Immature natural killer cell (primary cell): ENCODE measurements at places on chromosomes 3 and 15. TPM values are rescaled to one million over a fixed set of nuclear protein-coding genes. Genes with fewer than 3 reads are reported as not detected.

- no peak for DNase-seq
Measured at GRCh38 chr15:74318376-74319137, 48.9 kb downstream of the CYP11A1 start.

The STAG1 gene
- polyA plus RNA-seq = 22.6 TPM

GRCh38 chr3:72571052-72571451 lies 277.2 kb downstream of the SHQ1 start:
- DNase-seq = no peak

- DNase-seq = no peak
Measured at GRCh38 chr15:89910891-89911626, 1.7 kb downstream of the ARPIN start.

The VWA5B2 gene
- not detected for polyA plus RNA-seq

The BCHE gene
- polyA plus RNA-seq = not detected

- no peak for DNase-seq
Measured at GRCh38 chr3:89740881-89741177, 633.4 kb downstream of the EPHA3 start.

DNA sequence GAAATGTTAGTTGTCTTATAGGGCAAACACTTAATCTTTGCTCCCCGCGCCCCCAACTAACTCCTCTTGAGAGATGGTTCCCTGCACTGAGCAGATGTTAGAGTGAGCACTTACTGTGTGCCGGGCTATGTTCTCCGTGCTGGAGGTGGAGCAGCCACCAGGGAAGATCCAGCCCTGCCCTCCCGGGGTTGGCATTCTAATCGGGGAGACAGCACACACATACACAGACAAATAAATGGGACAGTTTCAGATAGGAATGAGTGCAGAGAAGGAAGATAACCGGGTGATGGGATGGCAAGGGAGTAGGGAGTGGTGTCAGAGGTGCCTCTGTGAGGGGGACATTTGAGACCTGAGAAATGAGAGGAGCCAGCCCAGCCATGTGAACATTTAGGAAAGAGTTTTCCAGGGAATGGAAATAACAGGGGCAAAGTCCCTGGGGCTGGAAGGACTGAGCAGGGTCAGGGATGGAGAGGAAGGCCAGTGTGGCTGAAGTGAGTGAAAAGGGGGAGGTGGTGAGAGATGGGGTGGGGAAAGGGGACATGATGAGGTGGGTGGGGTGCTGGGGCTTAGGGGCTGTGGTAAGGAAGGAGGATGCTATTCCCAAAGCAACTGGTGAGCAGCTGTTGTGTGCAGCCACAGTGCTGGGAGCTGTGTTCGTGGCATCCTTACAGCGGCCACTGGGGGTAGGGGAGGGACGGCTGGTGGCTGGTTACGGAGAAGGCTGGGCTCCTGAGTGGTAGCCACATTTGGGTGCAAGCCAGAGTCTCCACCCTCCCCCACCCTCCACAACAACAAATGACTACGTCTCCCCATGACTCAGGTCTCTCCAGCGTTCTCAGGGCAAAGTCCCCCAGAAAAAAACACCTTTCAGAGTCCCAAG lies 15.4 kb upstream of the FGD5 start:
- no peak for DNase-seq

DNA sequence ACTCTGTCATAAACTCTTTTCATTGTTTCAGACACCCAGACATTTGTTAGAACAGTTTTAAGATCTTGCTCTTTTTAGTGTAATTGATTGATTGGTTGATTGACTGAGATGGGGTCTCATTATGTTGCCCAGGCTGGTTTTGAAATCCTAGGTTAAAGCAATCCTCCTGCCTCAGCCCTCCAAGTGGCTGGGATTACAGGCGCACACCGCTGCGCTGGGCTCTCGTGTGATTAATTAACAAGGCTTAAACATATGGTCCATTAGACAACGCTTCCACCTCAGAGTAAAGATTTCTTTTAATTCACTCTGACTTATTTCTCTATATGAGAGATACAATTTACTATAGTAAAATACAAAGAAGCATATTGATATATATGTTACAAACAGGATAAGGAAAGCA lies 114.0 kb upstream of the C2CD4B start:
- DNase-seq = no peak

DNA sequence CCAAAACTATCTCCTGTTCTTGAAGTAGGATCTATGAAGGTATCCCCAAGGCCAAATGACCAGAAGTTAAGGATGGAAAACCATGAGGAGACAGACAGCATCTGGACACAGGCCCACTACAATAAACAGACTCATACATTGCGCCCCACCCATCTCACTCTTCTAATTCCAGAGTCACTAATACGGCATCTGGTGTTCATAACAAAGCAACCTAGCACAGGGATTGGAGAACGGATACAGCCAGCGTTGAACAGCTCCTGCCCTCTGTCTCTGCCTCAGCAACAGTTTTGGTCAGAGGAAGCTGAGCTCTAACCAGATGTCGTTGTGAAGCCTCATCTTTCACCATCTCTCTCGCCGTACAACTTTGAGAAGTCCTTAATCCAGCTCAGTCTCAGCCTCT lies 44.5 kb upstream of the CCDC80 start:
- no peak for DNase-seq

DNA sequence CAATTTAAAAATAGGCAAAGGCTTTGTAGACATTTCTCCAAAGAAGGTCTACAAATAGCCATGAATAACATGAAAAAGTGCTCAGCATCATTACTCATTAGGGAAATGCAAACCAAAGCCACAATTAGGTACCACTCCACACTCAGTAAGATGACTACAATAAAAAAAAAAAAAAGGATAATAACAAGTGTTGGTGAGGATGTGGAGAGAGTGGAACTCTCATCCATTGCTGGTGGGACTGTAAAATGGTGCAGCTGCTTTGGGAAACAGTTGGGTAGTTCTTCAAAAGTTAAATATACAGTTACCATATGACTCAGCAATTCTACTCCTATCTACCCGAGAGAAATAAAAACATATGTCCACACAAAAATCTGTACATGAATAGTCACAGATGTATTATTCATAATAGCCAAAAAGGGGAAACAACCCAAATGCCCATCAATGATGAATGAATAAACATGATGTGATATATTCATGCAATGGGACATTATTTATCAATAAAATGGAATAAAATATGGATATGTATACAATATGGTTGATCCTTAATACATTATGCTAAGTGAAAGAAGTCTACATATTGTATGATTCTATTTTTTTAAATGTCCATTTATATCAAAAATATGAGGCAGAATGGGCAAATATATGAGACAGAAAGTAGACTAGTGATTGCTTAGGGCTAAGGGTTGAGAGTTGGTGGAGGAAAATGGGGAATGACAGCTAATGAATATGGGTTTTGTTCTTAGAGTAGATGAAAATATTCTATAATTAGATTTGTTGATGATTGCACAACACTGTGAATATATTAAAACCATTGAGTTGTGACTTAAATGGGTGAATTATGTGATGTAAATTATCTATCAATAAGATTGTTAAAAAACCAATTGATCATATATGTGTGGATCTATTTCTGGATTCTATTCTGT lies 66.1 kb upstream of the SMAD3 start:
- DNase-seq = no peak

GRCh38 chr15:72933976-72934375 lies 118.3 kb upstream of the NEO1 start:
- DNase-seq = no peak

The ITPKA gene
- polyA plus RNA-seq = not detected

The CCDC13 gene
- 0.61 TPM for polyA plus RNA-seq

GRCh38 chr15:72591361-72591760 lies 63.1 kb upstream of the GOLGA6B start:
- no peak for DNase-seq

DNA sequence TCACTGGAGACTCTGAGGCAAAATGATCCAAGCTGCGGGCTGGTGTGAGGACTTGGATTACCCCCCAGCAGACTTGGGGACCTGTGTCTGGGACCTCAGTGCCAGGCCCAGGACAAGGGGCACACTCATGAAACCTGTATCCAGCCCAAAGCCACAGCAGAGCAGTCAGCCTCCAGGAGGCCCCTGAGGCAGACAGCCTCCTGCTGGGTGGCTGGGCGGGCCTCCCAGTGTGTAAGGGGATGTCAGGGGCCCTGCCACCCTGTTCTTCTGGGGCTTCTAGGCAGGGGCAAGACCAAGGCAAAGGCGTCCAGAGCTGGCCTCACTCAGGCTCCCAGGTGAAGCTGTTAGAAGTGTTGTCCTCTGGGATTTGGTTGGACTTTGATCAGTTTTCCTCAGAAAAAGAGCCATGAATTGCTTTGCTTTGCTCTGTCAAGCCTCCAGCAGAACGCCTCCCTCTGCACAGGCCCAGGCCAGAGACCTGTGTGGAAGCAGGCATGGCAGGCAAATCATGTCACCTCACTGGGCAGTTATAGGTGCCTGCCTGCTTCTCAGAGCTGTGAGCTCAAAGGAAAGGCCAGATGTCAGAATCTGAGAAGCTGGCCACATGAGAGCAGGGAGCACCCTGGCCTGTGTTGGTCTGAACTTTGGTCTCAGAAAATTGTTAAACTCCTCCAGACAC lies 77.4 kb downstream of the SMAD6 start:
- no peak for DNase-seq

DNA sequence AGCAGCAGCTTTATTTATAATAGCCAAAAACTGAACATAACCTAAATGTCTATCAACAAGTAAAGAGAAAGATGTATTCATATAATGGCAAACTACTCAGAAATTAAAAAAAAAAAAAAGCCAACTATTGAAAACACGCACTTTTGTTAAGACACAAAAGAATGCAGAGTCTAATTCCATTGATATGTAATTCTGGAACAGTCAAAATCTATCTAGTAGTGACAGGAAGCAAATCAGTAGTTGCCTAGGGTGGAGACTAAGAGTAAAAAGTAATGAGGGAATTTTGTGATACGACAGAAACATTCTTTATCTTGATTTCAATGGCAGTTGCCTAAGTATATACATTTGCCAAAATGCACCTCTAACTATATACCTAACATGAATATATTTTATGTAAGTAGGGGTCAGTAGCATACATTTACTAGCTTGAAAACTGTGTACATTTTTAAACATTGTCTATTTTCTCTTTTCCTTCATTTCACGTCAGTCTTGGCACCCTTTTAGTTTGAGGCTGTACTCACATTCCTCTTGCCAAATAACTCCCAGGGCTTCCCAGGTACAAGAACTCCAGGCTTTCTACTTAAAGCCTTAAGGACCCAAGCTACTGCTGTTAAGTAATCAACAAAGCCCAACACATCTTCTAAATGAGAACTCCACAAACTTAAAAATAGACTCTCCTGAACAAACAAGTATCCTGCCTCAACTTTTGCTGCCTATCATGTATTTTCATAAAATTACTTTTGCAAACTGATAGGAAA lies 54.7 kb downstream of the ADAM10 start:
- no peak for DNase-seq

The C2CD4B gene
- not detected for polyA plus RNA-seq

GRCh38 chr3:31035681-31036080 lies 141.2 kb upstream of the GADL1 start:
- no peak for DNase-seq

DNA sequence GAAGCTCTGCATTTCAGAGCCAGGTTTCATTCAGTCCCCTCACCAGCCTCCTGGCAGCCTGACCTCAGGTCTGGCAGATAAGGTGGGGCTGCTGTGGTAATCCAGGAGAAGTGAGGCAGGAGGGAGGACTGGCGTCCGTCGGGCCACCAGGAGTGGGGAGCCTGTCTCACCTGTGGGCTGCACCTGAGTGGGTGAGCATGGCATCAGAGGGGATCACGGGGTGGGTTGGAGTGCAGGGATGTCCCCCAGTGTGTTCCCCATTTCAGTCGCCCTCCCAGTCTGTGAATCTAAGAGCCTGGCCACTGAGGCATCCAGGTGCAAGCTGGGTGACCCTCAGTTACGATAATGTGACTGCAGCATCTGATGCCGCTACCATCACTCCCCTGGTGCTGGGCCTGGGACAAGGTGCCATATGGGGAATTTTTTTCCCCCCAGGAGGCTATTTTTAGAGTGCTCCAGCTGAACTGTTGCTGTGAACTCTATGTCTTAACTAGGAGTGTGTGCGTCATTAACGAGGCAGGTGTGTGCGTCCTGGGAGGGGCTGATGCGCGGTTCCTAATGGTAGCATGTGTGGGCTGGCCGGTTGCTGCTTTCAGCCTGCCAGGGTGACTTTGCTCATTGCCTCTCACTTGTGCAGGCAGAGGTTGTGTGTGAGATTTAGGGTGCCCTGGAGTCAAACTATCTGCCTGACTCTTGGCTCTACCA lies 165.2 kb downstream of the SLCO3A1 start:
- no peak for DNase-seq

GRCh38 chr3:139534992-139535879 lies 4.3 kb downstream of the RBP1 start:
- DNase-seq = no peak

The FBN1 gene
- 0.22 TPM for polyA plus RNA-seq

- DNase-seq = no peak
Measured at GRCh38 chr3:17287006-17287689, 402.4 kb downstream of the PLCL2 start.

DNA sequence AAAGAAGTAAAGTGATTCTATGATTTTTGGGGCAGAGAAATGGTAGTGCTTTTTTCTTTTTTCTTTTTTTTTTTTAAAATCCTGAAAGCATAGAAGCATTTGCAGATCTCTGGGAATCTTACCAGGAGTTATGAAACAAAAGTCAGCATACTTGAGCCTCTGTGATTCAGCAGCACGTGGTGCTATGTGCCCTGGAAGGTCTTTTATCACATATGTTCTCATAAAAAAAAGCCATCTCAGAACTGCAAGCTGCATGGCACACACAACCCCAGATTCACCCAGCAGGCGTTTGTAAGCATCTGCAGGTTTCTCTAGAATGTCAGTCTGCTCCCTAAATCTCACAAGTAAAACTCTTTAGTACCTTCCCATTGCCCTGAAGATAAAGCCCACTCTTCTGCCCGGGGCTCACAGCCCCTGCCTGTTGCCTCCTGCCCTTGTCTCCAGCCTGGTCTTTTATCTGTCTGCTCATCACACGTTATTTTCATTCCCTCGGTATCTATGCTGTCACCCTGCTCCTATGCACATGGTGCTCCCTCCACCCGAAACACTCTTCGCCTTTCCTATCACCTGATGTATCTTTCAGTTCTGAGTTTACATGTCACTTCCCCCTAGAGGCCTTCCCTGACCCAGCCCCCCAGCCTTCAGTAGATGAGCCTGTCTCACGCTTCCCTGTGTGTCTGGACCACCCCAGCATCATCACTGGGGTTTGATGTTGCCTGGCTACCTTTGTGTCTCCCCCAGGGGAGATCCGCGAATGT lies 72.4 kb downstream of the CHDH start:
- DNase-seq = no peak

The B3GNT5 gene
- 0.48 TPM for polyA plus RNA-seq

GRCh38 chr3:134473868-134474546 lies 11.8 kb downstream of the ANAPC13 start:
- peak; percentile 60 for DNase-seq

The KIF15 gene
- polyA plus RNA-seq = 0.56 TPM

- DNase-seq = peak; percentile 39
Measured at GRCh38 chr15:41603941-41604911, 45.2 kb downstream of the TYRO3 start.

The SLC22A14 gene
- not detected for polyA plus RNA-seq

The WDR49 gene
- not detected for polyA plus RNA-seq
